Amniotic epithelial cell (primary cell): ENCODE measurements at places on chromosomes 3 and 15.
A peak's percentile ranks its signal among the peaks of the same experiment; 100 is the strongest.

DNA sequence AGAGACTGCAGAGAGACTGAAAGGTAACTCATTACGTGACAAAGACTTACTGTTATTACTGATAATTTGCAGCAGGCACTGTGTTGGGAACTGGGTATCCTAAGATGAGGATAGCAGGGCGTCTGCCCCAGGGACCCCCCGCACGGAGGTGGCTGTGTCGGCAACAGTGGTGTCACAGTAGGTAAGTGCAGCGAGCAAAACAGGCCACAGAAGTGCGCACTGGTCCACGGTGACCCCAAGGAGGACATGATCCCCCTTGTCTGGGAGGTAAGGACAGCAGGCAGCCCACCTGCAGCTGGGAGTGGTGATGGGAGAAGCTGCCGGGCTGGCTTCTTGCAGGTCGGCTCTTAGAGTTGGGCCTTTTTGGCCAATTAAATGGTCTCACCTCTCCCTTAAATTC, 82.9 kb downstream of the FAM43A start:
- no peak for DNase-seq

- no peak for DNase-seq
These were observed 186.2 kb downstream of the CD47 start for GRCh38 chr3:107904536-107905066.

- peak; percentile 67 for DNase-seq
These were observed 7.1 kb upstream of the FSIP1 start for GRCh38 chr15:39789736-39790135.

GRCh38 chr3:140395134-140396075, 282.5 kb upstream of the TRIM42 start:
- no peak for DNase-seq

- no peak for DNase-seq
These were observed 54.8 kb upstream of the SYN2 start for GRCh38 chr3:11949351-11949750.

GRCh38 chr3:193716150-193716549, 123.1 kb downstream of the OPA1 start:
- no peak for DNase-seq

GRCh38 chr3:117788506-117788905, 1078.9 kb downstream of the TUSC7 start:
- DNase-seq, result no peak

- DNase-seq, result no peak
These were observed 1207.6 kb downstream of the OTOL1 start for GRCh38 chr3:162704238-162704637.

- DNase-seq, result peak; percentile 91
These were observed at the start of gene SNRPA1 for GRCh38 chr15:101294731-101295606. SNRPA1 (minus strand) TSS chr15:101295248; CDS start chr15:101295178, 70 bp downstream.

- peak; percentile 86 for DNase-seq
These were observed 1.1 kb upstream of the ECT2 start for GRCh38 chr3:172749230-172749965.

DNA sequence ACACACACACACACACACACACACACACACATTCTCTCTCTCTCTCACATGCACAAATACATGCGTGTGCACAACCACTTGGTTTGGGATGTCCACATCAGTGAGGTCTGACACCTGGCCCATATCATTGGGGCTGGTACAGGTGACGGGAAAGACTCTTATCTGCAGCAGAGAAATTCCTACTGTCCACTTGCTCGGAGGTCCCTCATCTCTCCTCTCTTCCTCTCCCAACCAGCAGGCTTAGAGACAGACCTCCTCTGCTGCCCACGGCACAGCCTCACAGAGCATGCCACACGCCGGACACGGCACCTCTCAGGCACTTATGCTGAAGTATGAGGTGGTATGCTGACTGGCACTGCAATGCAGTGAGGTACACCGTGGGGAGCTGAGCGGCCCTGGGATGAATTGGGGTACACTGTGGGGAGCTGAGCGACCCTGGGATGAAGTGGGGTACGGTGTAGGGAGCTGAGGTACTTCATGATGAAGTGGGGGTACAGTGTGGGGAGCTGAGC, 41.7 kb downstream of the MAGEF1 start:
- DNase-seq, result no peak

GRCh38 chr3:151165226-151165625, 37.8 kb downstream of the GPR171 start:
- no peak for DNase-seq

DNA sequence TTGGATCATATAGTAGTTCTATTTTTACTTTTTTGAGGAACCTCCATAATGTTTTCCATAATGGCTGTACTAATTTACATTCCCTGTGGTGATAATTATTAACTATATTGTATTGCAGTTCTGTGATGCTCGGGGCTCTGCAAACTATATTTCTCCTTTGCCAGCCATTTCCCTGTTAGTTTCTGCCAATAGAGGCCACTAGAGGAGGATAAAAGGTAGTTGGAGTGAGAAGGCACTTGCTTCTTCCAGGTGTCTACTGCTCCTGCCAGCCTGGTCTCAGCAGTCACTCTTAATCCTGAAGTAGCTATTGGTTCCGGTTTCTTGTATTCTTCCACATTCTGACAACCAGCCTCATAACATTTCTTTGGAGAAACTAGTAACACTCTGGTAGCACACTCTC, 233.9 kb upstream of the GBE1 start:
- no peak for DNase-seq

DNA sequence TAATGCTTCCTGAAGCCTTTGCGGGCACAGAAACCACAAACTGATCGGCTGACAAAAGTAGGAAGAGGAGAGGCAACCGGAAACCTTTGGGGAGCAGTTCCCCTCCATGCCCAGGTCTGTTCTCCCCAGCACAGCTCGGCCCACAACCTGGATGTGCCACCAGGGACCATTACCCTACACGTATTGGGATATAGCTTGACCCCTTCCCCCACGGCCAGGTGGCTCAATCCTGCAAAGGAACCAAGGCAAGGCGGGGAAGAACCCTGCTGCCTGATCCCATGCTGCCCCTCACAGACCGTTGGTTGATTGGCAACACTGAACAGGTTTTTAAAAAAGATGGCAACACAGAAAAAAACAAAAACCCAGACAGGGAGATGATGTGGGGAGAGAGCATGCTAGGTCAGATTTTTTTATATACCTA, 19.7 kb upstream of the TCAIM start:
- DNase-seq, result no peak

GRCh38 chr3:111885578-111885977, 26.5 kb downstream of the PHLDB2 start:
- peak; percentile 37 for DNase-seq

GRCh38 chr3:173411375-173411973, 13.9 kb downstream of the NLGN1 start:
- peak; percentile 31 for DNase-seq
